Renal pelvis (tissue), 12 donors: ENCODE measurements at places on chromosomes 16 and 17. TPM values are rescaled to one million over a fixed set of nuclear protein-coding genes. Genes with fewer than 3 reads are reported as not detected.

CD79B gene
- polyA plus RNA-seq, result 2.3 TPM

PHOSPHO1 gene
- polyA plus RNA-seq, result 2.4 TPM

ACSM2A gene
- 62.8 TPM for polyA plus RNA-seq

ARL2BP gene
- polyA plus RNA-seq, result 71.1 TPM

CPHXL2 gene
- not detected for polyA plus RNA-seq

SLC38A8 gene
- not detected for polyA plus RNA-seq

- DNase-seq, result no peak
These were observed 375.0 kb upstream of the RBFOX1 start for GRCh38 chr16:6957681-6958080.

GRCh38 chr17:4049546-4049945 is 85.3 kb upstream of the ATP2A3 start:
- DNase-seq, result peak; percentile 21

DNA sequence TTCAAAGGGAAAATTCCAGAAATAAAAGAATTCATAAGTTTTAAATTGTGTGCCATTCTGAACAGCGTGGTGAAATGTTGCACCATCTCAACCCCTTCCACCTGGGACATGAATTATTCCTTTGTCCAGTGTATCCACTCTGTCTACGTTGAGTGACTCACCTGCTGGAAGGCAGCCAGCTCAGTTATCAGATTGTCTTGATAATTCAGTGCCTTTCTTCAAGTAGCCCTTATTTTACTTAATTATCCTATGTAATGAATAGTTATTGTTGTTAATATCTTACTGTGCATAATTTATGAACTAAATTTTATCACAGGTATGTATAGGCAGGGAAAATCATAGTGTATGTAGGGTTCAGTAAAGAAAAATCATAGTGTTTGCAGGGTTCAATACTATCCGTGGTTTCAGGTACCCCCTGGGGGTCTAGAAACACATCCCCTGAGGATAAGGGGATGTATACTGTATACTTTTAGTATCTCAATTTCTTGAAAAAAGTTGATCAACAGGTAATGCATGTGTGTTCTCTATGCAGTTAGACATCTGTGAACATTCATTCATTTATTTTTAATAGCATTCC is 7.7 kb upstream of the PCTP start:
- DNase-seq, result no peak

GRCh38 chr16:8849411-8850011 is 19.3 kb downstream of the CARHSP1 start:
- DNase-seq, result no peak

- DNase-seq, result no peak
These were observed 22.4 kb upstream of the HERPUD1 start for GRCh38 chr16:56909527-56909979.

- DNase-seq, result no peak
These were observed 10.3 kb upstream of the FZD2 start for GRCh38 chr17:44546671-44547606.

GRCh38 chr17:54237911-54238515 is 415.3 kb downstream of the KIF2B start:
- no peak for DNase-seq

DNA sequence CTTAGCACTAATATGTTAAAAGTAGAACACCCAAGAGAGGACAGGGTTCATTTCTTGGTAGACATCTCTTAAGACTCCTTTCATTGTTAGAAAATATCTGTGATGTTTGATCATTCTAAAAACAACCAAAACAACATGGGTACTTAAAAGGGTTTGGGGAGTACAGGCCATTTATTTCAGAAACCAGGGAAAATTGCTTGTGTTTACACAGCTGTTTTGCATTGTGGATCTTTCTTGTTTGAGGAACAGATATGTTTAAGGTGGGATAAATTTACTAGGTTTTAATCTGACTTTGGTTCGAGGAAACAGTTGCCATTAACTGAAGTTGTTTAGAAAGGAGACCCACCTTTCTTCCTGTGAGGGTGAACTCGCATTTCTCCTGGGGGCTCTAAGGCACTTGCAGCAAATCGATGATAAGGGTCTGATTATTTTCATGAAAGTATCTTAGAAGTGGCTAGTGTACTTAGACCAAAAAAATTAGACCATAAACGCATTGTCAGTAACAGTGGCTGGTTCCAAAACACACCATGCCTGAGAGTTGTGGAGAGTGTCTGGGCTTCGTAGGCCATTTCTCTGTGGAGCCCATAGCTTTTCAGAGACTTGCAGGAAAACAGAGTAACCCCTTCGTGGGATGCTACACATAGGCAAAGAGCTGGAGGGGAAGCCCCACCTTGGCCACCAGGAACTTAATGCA is 17.6 kb downstream of the CLUAP1 start:
- DNase-seq, result no peak

GRCh38 chr17:80743181-80743771 is 198.6 kb downstream of the RPTOR start:
- DNase-seq, result no peak

- no peak for DNase-seq
These were observed 12.9 kb downstream of the LPCAT2 start for GRCh38 chr16:55521792-55522191.

DNA sequence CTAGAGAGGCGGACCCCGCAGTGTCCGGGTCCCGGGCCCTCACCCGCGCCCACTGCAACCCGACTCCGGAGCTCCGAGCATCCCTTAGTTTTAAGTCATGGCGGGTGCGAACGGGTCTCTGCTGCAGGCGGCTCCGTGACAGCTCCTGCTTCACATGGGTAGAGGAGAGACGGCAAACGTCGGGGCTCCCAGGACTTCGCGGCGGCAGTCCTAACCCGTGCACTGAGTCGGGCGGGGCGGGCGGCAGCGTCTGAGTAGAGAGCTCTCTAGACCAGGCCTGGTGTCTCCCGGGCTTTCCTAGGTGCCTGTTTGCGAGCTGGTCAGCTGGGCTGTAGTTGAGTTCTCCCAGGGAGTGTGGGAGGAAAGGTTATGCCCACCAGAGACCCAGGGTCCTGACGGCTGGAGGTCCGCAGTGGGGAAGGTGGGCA is 345 bp downstream of the TSC2 start:
- DNase-seq, result no peak

- peak; percentile 89 for DNase-seq
These were observed at the start of gene TEX2 for GRCh38 chr17:64263000-64263766. TSS of gene TEX2 (minus strand) at chr17:64263260. CDS start at chr17:64214217, 49,043 bp downstream.

DNA sequence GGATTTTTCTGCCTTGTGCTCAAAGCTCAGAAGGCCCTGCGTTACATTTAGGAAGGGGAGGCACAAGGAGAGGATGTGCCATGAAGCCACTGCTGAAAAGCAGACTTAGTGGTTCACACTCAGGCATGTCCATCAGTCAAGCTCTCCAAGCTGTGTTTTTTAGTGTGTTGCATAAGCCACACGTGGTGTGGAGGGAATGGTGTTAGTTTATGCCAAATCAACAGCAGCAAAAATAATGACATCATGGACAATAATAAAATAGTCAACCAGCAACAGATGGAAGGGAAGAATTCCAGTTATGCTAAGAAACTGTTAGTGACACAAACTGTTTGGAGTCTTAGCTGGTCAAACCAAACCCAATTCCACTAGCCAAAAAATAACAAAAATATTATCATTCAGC is 438.3 kb downstream of the NPIPA7 start:
- DNase-seq, result no peak

DNA sequence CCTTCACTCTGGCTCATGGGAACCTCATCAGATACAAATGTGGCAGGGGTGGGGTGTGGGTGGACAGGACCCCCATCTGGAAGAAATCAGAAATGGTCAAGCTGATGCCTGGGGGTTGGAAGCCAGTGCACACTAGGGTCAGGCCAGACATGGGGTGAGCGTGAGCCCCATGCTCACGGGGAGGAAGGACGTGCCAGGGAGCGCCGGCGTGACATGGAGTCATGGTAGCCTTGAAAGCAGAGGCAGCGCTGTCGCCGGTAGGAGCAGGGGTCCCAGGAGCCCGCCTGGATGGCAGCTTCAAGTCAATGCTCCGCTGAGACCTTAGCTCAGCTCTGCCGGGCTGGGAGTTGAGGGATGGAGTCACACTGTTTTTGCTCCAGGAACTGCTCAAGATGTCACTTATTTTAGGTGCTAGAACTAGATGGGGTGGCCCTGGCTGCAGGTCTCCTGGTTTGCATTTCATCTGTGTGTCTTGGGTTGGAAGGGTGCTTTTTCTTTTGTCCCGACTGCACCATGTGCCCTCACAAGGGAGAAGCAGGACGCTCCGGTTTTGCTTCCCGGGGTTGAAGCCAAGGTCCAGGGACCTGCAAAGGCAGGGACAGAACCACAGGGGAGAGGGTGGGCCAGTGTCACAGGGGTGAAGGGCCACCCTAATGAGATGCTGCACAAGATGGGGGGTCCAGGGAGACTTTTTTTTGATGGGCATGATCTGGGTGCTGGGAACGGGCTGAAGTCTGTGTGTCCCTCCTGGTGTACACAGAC is 51.4 kb downstream of the USP22 start:
- DNase-seq, result no peak

GRCh38 chr17:75830164-75831031 is 13.8 kb downstream of the UNC13D start:
- DNase-seq, result no peak

DNA sequence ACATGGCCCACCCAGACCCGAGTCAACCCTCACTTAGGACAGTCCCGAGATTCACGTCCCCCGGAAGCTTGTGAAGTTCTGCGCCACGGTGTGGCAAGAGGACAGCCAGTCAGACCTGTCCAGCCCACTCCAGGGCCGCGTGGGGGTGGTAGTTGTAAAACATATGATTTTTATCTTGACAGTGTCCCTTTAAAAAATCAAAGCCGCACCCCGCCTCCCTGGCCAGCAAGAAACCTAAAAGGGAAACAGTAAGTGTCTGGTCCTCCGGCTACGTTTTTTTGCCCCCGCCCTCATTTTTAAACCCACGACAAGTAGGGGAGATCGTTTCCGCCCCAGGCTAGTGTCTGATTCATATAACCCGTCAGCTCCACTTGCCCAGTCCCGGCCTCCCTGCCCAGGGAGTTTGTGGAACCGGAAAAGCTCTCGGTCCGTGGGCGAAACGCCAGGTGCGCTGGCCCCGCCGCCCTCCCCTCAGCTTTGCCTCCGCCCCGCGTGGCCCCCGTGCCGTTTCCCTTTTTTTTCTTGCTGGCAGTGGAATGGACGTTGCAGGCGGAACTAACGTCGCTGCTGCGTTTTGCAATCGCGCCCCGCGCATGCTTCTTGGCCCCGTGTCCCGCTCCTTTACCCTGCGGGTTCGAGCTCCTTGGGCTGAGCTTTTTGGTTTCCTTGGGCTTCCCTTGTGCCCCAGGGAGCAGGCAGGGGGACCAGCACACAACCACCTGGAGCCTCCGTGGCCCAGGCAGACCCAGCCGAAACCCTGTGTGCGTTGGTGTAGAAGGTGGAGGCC is 13.3 kb upstream of the NUDT16L1 start:
- no peak for DNase-seq

DNA sequence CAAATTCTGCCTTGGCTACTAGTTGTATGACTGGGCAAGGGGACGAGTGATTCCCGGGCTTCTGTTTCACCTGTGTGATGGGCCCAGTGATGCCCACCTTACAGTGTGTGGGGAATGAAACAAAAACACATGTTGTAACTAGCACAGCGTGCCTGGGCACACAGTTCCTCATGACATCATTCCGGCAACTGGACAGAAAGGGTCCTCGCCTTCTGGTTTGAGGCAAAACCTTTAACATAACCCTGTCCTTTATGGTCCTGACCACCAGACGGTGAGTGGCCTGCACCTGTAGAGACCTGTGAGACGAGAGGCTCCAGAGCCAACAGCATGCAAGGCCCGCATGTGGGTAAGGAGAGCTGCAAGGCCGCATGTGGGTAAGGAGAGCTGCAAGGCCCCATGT is 7.7 kb upstream of the SLC38A8 start:
- DNase-seq, result no peak
